ENCODE measurements at places on chromosomes 1 and 21.

DNA sequence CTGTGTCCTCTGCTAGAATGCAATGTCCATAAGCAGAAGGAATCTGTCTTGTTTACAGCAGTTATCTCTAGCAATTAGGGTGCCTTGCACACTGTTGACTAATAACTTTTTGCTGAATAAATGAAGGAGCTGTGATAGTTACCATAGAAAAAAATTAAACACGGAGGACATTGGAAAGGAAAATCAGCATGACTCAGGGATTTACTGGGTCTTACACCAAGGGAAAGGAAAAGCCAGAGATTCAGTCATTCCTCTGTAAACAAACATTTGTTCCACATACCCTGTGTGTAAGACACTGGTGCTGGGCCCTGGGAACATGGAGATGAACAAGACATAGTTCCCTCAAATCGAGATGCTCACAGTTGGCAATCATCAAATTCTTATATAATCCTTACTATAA, 183.3 kb downstream of the PTGER3 start:
- H3K4me1 ChIP-seq = no peaks in the 10 kb centered on the region
- no peak for DNase-seq
- H3K27ac ChIP-seq = no peak overlapping the region
- no peaks in the 10 kb centered on the region for H3K27me3 ChIP-seq
- H3K36me3 ChIP-seq = no peaks in the 10 kb centered on the region

GRCh38 chr1:223261914-223262313, 102.1 kb downstream of the SUSD4 start:
- no peak overlapping the region for H3K27ac ChIP-seq
- no peaks in the 10 kb centered on the region for H3K27me3 ChIP-seq
- DNase-seq = no peak
- H3K4me1 ChIP-seq = peaks cover 26% of the 10 kb centered on the region

DNA sequence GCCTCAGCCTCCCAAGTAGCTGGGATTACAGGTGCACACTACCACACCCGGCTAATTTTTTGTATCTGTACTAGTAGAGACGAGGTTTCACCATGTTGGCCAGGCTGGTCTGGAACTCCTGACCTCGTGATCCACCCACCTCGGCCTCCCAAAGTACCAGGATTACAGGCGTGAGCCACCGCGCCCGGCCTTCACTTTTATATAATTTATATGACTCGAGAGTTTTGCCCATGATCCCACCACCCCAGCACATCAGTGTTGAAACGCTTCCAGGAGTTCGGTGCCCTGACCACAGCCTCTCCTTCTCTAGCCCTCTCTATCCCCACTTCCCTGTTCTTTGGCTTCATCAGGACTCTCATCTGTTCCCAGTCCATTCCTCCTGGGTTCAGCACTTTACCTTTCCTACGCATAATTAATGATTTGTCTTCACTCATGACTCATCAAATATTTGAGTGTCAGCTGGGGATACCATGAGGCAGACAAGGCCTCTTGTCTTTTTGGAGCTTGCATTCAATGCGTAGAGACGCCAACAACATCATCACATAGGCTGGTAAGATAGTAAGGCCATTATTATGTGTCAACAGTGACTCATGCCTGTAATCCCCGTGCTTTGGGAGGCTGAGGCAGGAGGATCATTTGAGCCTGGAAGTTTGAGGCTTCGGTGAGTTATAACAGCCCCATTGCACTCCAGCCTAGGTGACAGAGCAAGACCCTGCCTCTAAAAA, 1.4 kb downstream of the PMF1 start:
- peaks cover 10% of the 10 kb centered on the region for H3K27me3 ChIP-seq
- DNase-seq = no peak
- no peaks in the 10 kb centered on the region for H3K36me3 ChIP-seq

- no peaks in the 10 kb centered on the region for H3K27me3 ChIP-seq
- peak overlapping the region; percentile 72 for H3K27ac ChIP-seq
- H3K4me1 ChIP-seq = peaks cover 13% of the 10 kb centered on the region
- no peak overlapping the region for H3K4me3 ChIP-seq
- H3K36me3 ChIP-seq = no peaks in the 10 kb centered on the region
- DNase-seq = no peak
Observed at GRCh38 chr1:215794156-215794555, 227.1 kb downstream of the KCTD3 start.

DNA sequence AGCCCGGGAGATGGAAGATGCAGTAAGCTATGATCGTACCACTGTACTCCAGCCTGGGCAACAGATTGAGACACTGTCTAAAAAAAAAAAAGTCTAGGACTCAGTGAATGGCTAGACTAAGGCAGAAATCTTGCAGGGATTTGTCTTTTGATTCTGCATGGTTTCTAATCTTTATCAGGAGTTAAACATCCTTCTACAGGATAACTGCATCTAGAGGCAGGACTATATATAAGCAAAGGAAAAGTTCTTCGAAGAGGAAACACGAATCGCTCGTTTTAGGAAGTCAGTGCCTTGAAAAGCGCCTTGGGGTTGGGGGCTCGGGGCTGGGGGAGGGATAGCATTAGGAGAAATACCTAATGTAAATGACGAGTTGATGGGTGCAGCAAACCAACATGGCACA, 602 bp upstream of the UFC1 start:
- no peak for DNase-seq
- H3K4me1 ChIP-seq = peaks cover 2% of the 10 kb centered on the region
- peak overlapping the region; percentile 100 for H3K27ac ChIP-seq
- no peaks in the 10 kb centered on the region for H3K36me3 ChIP-seq
- H3K4me3 ChIP-seq = peak overlapping the region; percentile 99

DNA sequence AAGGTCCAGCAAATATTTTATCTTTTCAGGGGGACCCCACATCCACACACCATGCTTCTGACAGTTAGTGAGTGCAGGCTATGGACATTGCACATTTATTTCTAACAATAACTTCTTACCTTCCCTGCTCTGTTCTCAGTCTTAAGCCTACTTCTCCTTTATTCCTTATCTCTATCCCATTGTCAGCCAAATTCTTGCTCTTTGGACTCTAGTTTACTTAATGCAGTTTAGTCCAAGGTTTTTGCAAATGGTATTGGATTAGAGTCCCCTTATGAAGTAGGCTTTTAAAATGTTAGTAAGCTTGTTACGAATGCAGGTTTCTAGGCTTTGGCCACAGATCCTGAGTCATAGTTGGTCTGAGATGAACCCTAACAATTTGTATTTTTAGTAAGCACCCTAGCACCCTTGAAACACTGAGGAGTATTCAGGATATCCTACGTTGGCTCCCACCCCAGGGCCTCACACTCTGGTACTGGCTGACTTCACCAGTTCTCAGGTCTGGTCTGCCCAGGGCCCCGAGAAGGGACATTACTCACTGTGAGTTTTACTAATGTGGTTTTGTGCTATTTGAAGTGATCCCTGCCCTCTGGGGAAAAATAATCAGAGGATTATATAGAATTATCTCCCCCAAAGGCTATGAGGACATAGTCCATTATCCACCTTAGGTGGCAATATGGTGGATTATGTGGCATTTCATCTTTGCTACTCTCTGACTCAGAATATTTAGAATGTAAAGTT, 239.5 kb downstream of the TGFB2 start:
- peaks cover 1% of the 10 kb centered on the region for H3K27me3 ChIP-seq
- peaks cover 8% of the 10 kb centered on the region for H3K4me1 ChIP-seq
- peaks cover 15% of the 10 kb centered on the region for H3K36me3 ChIP-seq
- no peak for DNase-seq

- DNase-seq = peak; percentile 65
- peak overlapping the region; percentile 74 for H3K4me3 ChIP-seq
- no peaks in the 10 kb centered on the region for H3K36me3 ChIP-seq
- H3K27ac ChIP-seq = peak overlapping the region; percentile 85
- H3K4me1 ChIP-seq = peaks cover 35% of the 10 kb centered on the region
Observed at GRCh38 chr1:110465038-110465813, 14.3 kb downstream of the PROK1 start.

- no peak overlapping the region for H3K4me3 ChIP-seq
- H3K4me1 ChIP-seq = peaks cover 3% of the 10 kb centered on the region
- no peaks in the 10 kb centered on the region for H3K27me3 ChIP-seq
Observed at GRCh38 chr1:162704673-162705424, 72.6 kb downstream of the DDR2 start.

GRCh38 chr1:169680377-169681019, 30.9 kb downstream of the SELL start:
- no peak overlapping the region for H3K27ac ChIP-seq
- peaks cover 4% of the 10 kb centered on the region for H3K4me1 ChIP-seq
- H3K27me3 ChIP-seq = peaks cover 2% of the 10 kb centered on the region
- H3K4me3 ChIP-seq = no peak overlapping the region

DNA sequence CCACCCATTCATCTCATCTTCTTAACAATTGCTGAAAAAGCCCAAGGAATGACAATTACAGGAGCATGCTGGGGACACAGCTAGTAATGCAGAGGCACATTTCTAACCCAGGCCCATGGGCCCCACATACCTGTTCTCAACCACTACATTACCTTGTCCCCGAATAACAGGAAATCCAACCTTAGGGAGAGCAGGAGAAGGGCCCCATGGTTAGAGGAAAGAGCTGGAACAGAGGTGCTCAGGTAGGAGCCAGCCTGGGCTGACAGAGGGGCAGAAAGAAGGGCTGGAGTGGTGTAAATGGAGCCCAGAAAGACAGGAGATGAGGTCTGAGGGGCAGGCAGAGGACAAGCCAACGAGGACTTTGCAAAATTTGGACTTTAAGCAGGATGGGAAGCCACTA, 11.4 kb upstream of the S100A8 start:
- DNase-seq = no peak
- H3K4me3 ChIP-seq = no peak overlapping the region
- H3K27ac ChIP-seq = no peak overlapping the region
- peaks cover 10% of the 10 kb centered on the region for H3K27me3 ChIP-seq

GRCh38 chr1:67120855-67121619, 13.7 kb downstream of the C1orf141 start:
- H3K27me3 ChIP-seq = peaks cover under 1% of the 10 kb centered on the region
- H3K36me3 ChIP-seq = no peaks in the 10 kb centered on the region
- no peaks in the 10 kb centered on the region for H3K4me1 ChIP-seq
- H3K4me3 ChIP-seq = no peak overlapping the region
- no peak for DNase-seq

GRCh38 chr1:55217226-55217986, 2.2 kb upstream of the USP24 start:
- no peak for DNase-seq
- H3K4me3 ChIP-seq = no peak overlapping the region
- peaks cover 9% of the 10 kb centered on the region for H3K27me3 ChIP-seq
- H3K4me1 ChIP-seq = peaks cover 15% of the 10 kb centered on the region
- H3K36me3 ChIP-seq = peaks cover 5% of the 10 kb centered on the region

GRCh38 chr1:204826970-204827369, 43.7 kb upstream of the NFASC start:
- H3K4me3 ChIP-seq = no peak overlapping the region
- no peak for DNase-seq
- H3K27me3 ChIP-seq = peaks cover 8% of the 10 kb centered on the region
- H3K36me3 ChIP-seq = no peaks in the 10 kb centered on the region
- no peak overlapping the region for H3K27ac ChIP-seq
- H3K4me1 ChIP-seq = peaks cover 34% of the 10 kb centered on the region

- H3K27me3 ChIP-seq = no peaks in the 10 kb centered on the region
- peaks cover 5% of the 10 kb centered on the region for H3K36me3 ChIP-seq
- H3K4me1 ChIP-seq = peaks cover 3% of the 10 kb centered on the region
- no peak overlapping the region for H3K4me3 ChIP-seq
Observed at GRCh38 chr1:211305044-211305443, 21.6 kb upstream of the TRAF5 start.

- no peaks in the 10 kb centered on the region for H3K27me3 ChIP-seq
- no peaks in the 10 kb centered on the region for H3K4me1 ChIP-seq
- DNase-seq = no peak
- no peak overlapping the region for H3K4me3 ChIP-seq
- H3K27ac ChIP-seq = no peak overlapping the region
Observed at GRCh38 chr21:27220416-27220815, 253.5 kb upstream of the ADAMTS5 start.

- H3K27ac ChIP-seq = no peak overlapping the region
- H3K4me1 ChIP-seq = peaks cover 2% of the 10 kb centered on the region
- DNase-seq = peak; percentile 10
- H3K4me3 ChIP-seq = no peak overlapping the region
- no peaks in the 10 kb centered on the region for H3K36me3 ChIP-seq
Observed at GRCh38 chr1:44828003-44828651, 14.9 kb downstream of the PTCH2 start.

DNA sequence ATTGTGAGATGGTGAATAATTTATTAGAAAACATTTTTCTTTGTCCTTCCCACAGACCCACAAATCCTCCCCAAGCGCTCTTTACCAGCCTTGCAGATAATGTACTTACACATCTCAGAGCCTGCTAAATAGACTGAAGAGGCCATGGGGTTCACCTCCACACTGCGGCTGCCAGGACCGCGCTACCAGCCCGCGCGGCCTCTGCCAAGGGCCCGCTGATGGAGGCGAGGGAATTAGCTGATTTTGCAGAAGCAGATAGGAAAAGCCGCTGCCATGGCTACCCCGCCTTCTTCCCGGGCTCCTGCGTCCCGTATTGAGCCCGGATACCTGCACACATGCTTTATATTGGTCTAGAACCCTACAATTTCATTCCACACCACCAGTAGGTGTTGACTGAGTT, 248.0 kb upstream of the FOXD3 start:
- H3K27ac ChIP-seq = no peak overlapping the region
- peaks cover 5% of the 10 kb centered on the region for H3K36me3 ChIP-seq
- peak; percentile 14 for DNase-seq
- H3K4me3 ChIP-seq = peak overlapping the region; percentile 82
- H3K4me1 ChIP-seq = peaks cover 4% of the 10 kb centered on the region

DNA sequence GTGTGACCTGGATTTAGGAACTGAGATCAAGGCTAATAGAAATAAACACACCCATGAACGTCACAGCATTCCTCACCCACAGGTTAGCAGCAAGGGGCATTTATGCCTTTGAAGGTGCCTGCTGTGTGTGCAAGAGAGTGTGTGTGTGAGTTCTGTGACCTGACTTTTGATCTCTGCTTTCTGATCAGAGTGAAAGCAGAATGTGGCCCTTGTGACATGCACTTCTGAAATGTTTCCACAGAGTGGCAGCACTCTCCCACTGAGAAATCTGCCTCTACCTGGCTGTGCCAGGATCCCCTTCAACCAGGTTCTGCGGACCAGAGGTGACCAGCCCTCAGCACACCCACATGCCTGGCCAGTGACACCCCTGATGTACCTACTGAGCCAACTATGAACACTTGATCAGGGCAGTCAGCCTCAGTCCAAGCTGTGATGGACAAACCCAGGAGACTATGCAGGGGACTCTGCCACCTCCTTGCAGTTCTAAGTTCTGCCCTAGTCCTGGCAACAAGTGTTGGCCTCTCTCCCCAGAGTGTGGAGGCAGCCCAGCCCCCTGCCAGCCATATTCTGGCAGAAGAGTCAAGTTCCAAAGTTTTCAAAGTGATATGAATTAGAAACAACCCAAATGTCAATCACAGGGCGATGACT, 41.0 kb downstream of the RXRG start:
- no peak overlapping the region for H3K27ac ChIP-seq
- H3K4me1 ChIP-seq = peaks cover 2% of the 10 kb centered on the region
- H3K36me3 ChIP-seq = no peaks in the 10 kb centered on the region
- H3K4me3 ChIP-seq = no peak overlapping the region
- DNase-seq = peak; percentile 42

Data from glutamatergic neuron (in vitro differentiated cells).